ENCODE measurements at places on chromosomes 7 and 10. TPM values are rescaled to one million over a fixed set of nuclear protein-coding genes. Genes with fewer than 3 reads are reported as not detected.

The PNLIPRP1 gene
- not detected for total RNA-seq

The CARD11 gene
- 196 TPM for total RNA-seq

The FAM170B gene
- not detected for total RNA-seq

The MSS51 gene
- total RNA-seq, result 2.9 TPM

The MOGAT3 gene
- not detected for total RNA-seq
